MCF 10A (cell line): ENCODE measurements at places on chromosomes 16 and 17. TPM values are rescaled to one million over a fixed set of nuclear protein-coding genes. Genes with fewer than 3 reads are reported as not detected.

DNA sequence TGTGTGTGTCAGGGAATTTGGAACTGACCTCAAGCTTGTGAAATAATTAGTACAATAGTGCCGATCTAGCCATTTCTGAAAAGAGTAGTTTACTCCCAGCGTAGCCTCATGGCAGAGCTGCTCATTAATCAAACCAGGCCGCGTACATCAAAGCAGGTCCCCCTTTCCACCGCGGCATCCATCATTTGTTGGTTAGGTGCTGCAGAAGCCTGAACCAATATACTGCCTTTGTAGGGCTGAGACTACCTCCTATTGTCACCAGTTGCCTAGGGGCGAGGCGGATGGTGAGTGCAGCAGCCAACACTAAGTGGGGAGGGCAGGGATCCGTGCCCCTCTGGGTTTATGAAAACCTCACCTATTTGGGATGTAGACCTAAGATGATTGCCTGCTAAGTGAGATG is 264.1 kb downstream of the TMEM114 start:
- no peaks in the 10 kb centered on the region for H3K4me1 ChIP-seq
- H3K36me3 ChIP-seq: no peaks in the 10 kb centered on the region
- H3K4me3 ChIP-seq: no peak overlapping the region
- H3K27me3 ChIP-seq: no peaks in the 10 kb centered on the region
- no peak overlapping the region for H3K27ac ChIP-seq

- H3K36me3 ChIP-seq: no peaks in the 10 kb centered on the region
- DNase-seq: no peak
- no peak overlapping the region for H3K27ac ChIP-seq
These were observed 98.7 kb downstream of the NPIPB11 start for GRCh38 chr16:29307598-29308507.

DNA sequence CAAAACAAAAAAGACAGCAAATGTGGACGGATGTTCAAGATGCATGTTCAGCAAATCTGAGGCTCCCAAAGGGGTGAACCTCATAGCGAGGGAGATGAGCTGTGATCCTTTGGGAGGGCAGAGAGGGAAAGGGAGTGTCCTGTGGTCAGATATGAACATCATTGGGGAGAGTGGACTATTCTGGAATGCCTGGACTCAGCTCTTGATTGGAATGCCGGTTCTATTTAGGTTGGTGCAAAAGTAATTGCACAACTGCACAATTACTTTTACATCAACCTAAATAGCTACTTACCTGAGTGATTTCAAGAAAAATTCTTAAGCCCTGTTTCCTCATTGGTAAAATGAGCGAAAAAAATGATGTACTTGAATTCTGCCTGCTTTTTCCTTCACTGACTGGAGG is 89.6 kb downstream of the CACNG3 start:
- peaks cover 7% of the 10 kb centered on the region for H3K27me3 ChIP-seq
- no peaks in the 10 kb centered on the region for H3K4me1 ChIP-seq
- H3K36me3 ChIP-seq: no peaks in the 10 kb centered on the region
- DNase-seq: no peak
- no peak overlapping the region for H3K4me3 ChIP-seq
- H3K27ac ChIP-seq: no peak overlapping the region

The ITGB4 gene
- total RNA-seq: 727 and 1,054 TPM in 2 replicates

The SAMD14 gene
- total RNA-seq: 0.09 TPM in 1 of 2 replicates, not detected in the other

The XPO6 gene
- total RNA-seq: 184 and 200 TPM in 2 replicates
